ENCODE measurements at places on chromosomes 6 and 20.

DNA sequence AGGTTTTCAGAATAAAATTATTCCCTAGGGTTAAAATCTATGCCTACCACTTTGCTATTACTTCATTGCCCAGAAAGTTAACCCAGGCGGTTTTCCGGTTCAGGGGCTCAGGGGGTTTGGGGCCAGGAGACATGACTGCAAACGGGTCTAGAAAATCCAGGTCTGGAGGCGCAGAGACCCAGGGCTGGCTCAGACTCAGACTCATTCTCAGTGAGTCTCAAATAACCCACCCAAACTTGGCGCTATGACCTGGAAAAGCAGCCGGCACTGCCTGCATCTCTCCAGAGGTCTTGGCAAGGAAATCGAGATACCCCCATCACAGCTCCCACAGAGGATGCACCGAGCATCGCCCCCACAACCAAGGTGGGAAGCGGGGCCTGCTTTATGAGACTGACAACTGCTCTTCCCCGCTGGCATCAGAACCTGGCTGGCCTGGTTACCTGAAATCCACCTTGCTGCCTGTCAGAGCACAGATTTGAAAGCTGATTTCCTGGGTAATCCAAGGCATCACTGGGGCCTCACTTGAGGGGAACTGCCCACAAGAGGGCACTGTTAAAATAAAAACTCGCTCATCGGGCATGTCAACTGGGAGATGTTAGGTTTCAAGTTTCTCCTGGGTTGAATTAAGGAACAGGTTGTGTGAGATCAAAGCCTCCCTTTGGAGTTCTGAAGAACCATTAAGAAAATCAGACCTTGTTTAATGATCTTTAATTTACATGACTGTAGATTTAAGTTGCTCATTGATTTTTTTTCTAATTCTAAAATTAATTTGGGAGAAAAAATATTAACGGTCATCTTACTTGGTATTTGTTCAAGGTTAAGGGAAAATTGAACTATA is 55.1 kb downstream of the KIF16B start:
- no peak overlapping the region for H3K27ac ChIP-seq
- H3K4me1 ChIP-seq: no peaks in the 10 kb centered on the region
- H3K27me3 ChIP-seq: no peaks in the 10 kb centered on the region
- no peak for DNase-seq

DNA sequence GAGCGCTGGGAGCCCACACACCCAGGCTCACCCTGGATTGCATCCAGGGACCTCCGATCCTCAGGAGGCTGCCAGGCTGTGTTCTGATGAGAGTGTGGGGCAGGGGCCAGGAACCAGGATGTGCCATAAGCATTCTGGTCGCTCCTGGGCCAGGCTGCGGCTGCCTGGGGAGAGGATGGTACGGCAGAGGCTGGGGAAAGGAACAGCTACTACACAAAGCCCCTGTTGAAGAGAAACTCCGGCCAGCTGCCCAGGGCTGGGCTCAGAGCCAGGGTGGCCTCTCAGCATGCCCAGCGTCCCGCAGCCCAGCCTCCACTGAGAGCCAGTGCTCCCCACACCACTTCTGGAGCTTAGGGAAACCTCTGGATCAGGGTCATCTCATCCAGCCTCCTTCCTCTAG is 21.7 kb upstream of the OCSTAMP start:
- DNase-seq: no peak
- H3K4me3 ChIP-seq: no peak overlapping the region
- H3K27me3 ChIP-seq: peaks cover 24% of the 10 kb centered on the region
- H3K27ac ChIP-seq: no peak overlapping the region
- H3K4me1 ChIP-seq: peaks cover 3% of the 10 kb centered on the region

- no peak for DNase-seq
- no peak overlapping the region for H3K27ac ChIP-seq
- peaks cover 3% of the 10 kb centered on the region for H3K36me3 ChIP-seq
- no peaks in the 10 kb centered on the region for H3K27me3 ChIP-seq
- H3K4me1 ChIP-seq: peaks cover 5% of the 10 kb centered on the region
Observed at GRCh38 chr6:143878272-143878760, 14.0 kb downstream of the ZC2HC1B start.

- no peaks in the 10 kb centered on the region for H3K36me3 ChIP-seq
- no peak for DNase-seq
- H3K27ac ChIP-seq: no peak overlapping the region
- H3K27me3 ChIP-seq: peaks cover 2% of the 10 kb centered on the region
- H3K4me3 ChIP-seq: no peak overlapping the region
- H3K4me1 ChIP-seq: peaks cover 4% of the 10 kb centered on the region
Observed at GRCh38 chr6:133833949-133834359, 55.0 kb upstream of the TCF21 start.

DNA sequence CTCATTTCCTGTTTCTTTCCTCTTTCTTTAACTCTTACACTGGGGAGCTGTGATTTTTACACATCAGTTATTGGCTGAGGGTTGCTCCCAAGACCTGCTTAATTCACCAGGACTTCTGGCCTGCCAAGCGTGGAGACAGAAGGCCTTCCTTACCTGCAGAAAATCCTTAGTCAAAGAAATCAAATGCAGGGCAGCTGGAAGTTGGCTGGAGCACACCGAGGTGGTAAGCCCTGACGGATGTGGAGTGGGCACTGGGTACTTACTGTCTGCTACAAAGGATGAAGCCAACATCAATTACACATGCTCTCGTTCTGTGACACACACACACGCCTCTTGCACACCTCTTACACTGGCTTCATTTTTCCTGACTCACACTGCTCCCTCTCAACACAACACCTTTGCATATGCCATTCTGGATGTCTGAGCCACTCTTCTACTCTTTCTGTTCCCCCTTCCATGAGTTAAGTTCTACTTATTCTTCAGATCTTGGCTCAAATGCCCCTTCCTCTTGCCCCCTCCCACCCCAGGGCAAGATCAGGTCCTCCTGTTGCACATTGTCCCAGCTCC is 61.6 kb downstream of the TTI1 start:
- no peaks in the 10 kb centered on the region for H3K27me3 ChIP-seq
- no peaks in the 10 kb centered on the region for H3K4me1 ChIP-seq
- no peaks in the 10 kb centered on the region for H3K36me3 ChIP-seq
- no peak overlapping the region for H3K27ac ChIP-seq
- H3K4me3 ChIP-seq: no peak overlapping the region

DNA sequence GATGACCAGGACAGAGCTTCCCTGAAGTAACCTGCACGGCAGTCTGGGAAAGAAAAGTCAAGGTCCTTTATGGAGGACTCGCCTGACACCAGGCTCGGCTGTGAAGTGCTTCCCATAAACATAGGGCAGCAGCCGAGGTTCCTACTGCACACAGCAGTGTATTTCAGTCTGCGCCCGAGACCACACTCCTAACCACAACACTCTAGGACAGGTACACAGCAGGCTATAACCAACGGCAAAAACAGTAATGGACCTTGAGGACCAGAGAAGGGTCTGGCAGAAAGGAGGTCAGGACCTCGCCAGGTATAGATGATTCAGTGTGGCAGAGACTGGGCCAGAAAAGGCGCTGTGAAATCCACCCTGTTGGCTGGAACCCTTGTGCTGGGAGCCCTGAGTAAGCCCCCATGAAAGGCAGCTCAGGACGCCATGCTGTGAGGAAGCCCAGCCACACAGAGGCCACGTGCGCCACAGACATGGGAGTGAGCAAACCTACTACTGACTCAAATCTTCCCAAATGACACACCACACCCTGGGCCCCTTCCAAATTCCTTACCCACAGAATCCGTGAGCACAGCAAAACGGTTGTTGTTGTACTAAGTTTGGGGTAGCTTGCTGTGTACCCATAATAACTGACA is 129.6 kb upstream of the CST7 start:
- no peaks in the 10 kb centered on the region for H3K27me3 ChIP-seq
- DNase-seq: no peak
- H3K27ac ChIP-seq: no peak overlapping the region

DNA sequence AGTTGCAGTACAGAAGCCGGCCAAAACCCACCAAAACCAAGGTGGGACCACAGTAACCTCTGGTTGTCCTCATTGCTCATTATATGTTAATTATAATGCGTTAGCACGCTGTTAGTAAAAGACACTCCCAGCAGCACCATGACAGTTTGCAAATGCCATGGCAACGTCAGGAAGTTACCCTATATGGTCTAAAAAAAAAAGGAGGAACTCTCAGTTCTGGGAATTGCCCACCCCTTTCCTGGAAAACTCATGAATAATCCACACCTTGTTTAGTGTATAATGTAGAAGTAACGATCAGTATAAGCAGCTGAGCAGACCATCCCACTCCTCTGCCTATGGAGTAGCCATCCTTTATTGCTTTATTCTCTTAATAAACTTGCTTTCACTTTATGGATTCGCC is 148.6 kb upstream of the EXOC2 start:
- H3K27me3 ChIP-seq: peaks cover 7% of the 10 kb centered on the region
- DNase-seq: no peak
- H3K4me3 ChIP-seq: no peak overlapping the region
- H3K4me1 ChIP-seq: no peaks in the 10 kb centered on the region

GRCh38 chr6:25641940-25642666 is 9.9 kb upstream of the SCGN start:
- H3K36me3 ChIP-seq: no peaks in the 10 kb centered on the region
- DNase-seq: no peak
- H3K4me3 ChIP-seq: no peak overlapping the region
- no peaks in the 10 kb centered on the region for H3K4me1 ChIP-seq
- peaks cover 27% of the 10 kb centered on the region for H3K27me3 ChIP-seq

DNA sequence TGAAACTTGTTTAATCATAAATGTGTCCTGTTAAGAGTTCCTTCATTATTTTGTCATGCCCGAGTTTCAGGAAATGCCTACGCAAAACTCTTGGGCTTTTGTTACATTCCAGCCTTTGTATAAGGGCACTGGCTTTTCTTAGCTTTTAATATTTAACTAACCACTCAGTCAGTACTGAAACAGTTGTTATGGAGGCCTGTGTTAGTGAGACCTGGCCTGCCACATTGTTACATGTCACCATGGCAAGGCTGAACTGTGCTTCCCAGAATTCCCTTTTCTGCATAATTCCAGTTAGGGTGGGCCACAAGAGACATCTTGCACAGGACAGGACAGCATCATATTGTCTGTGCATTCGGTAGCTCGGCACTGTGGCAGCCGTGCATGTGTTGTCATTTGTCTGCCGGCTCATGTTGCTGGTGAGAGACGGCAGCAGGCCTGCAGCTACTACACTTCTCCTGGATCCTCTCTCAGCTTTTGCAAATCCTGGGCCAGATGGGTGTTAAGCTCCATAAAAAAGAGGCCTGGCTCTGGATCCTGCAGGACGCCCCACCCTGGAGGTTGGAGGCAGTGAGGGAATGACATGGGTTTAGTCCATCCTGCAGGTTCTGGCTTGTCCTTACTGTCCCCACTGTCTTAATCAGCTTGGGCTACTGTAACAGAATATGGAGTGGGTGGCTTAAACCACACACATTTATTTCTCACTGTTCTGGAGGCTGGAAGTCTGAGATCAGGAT is 128.8 kb upstream of the DTNBP1 start:
- no peak overlapping the region for H3K4me3 ChIP-seq
- no peak overlapping the region for H3K27ac ChIP-seq
- no peaks in the 10 kb centered on the region for H3K36me3 ChIP-seq
- DNase-seq: no peak

DNA sequence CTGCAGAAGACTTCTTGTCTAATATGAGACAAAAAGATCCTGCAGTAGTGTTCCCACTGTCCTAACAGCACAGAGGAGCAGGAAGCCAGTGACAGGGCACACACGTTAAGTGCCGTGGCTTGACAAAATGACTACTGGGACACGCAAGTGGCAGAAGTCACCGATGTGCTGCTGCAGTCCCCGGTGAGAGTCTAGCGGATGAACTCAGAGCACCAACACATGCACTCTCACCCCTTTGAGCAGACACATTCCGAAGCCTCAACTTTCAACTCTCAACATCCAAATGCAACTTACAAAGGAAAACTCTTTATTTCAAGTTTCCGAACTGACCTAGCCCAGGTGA is 898 bp downstream of the LAMA4 start:
- peaks cover 7% of the 10 kb centered on the region for H3K4me1 ChIP-seq
- H3K4me3 ChIP-seq: peak overlapping the region; percentile 68
- H3K27me3 ChIP-seq: peaks cover 77% of the 10 kb centered on the region
- H3K36me3 ChIP-seq: no peaks in the 10 kb centered on the region
- DNase-seq: no peak
- H3K27ac ChIP-seq: no peak overlapping the region

DNA sequence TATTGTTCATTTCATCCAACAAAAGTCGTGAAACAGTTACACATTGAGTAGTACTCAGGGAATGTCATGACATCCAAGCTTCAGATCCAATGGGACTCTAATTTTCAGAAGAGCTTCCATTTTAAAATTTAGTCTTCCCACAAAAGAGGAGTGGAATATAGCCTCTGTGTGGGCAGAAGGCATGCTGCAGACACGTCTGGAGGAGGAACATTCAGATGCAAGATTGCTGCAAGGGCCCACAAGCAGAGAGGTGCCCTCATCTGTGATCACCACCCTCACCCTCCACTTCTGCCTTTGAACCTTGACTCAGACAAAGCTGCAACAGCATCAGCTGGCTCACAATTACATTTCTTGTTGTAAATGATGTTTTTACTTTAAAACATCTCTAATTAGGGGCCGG is 29.9 kb downstream of the NRN1 start:
- peaks cover 26% of the 10 kb centered on the region for H3K27me3 ChIP-seq
- no peaks in the 10 kb centered on the region for H3K36me3 ChIP-seq
- no peak for DNase-seq
- no peak overlapping the region for H3K27ac ChIP-seq
- peaks cover 8% of the 10 kb centered on the region for H3K4me1 ChIP-seq

- DNase-seq: no peak
- H3K4me3 ChIP-seq: no peak overlapping the region
- no peaks in the 10 kb centered on the region for H3K27me3 ChIP-seq
- H3K4me1 ChIP-seq: peaks cover 3% of the 10 kb centered on the region
- H3K36me3 ChIP-seq: peaks cover 2% of the 10 kb centered on the region
Observed at GRCh38 chr6:107209406-107210305, 94.3 kb upstream of the BEND3 start.

DNA sequence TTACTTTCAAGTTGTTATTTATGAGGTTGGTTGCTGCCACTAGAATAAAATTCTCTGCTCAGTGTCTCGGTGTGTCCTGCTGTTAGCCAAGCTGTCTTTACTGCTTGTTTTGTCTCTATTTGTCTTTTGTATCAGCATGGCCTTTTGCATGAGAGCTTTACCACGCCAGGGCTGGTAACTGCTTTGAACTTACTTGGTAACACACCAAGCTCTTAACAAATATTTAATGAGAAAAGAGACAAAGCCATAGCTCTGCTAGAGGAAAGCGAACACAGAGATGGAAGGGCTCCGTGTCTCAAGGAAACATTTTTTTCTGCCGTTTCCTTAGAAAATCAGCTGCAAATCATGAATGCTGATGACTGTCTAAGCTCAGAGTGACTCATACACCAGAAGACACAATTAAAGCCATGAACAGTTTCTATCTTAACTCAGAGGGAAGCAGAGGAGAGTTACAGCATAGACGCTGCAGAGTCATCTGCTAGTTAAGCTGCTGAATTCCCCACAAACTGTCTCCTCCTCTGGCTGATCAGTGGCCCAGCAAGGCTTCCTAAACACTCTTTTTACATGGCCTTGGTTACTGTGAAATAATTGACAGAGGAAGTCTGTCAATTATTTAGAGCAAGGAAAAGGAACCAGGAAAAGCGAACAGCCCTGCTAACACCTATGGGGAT is 44.8 kb downstream of the AGPAT4 start:
- peak overlapping the region; percentile 89 for H3K27ac ChIP-seq
- H3K27me3 ChIP-seq: no peaks in the 10 kb centered on the region
- peaks cover 29% of the 10 kb centered on the region for H3K36me3 ChIP-seq
- H3K4me1 ChIP-seq: peaks cover 47% of the 10 kb centered on the region
- peak; percentile 33 for DNase-seq
- H3K4me3 ChIP-seq: peak overlapping the region; percentile 68

- no peak for DNase-seq
- H3K4me3 ChIP-seq: no peak overlapping the region
- H3K27ac ChIP-seq: peak overlapping the region; percentile 21
- peaks cover 26% of the 10 kb centered on the region for H3K4me1 ChIP-seq
Observed at GRCh38 chr6:25987845-25988244, 25.2 kb downstream of the TRIM38 start.

Measured in T-helper 2 cell treated with Interferon-gamma antibody and Interleukin-4, amounts not matched to agents 5 μg/mL and 100 μg/mL, for 36 hours (primary cell).